T-helper 2 cell (primary cell): ENCODE measurements at places on chromosomes 12 and 14.

- DNase-seq, result peak; percentile 16
Observed at GRCh38 chr12:64890873-64891468, 66.5 kb downstream of the TBC1D30 start.

- DNase-seq, result no peak
Observed at GRCh38 chr14:32453857-32454810, 125.0 kb downstream of the AKAP6 start.

GRCh38 chr12:24901576-24902461 lies 47.1 kb downstream of the BCAT1 start:
- no peak for DNase-seq

- no peak for DNase-seq
Observed at GRCh38 chr14:77458249-77458950, 507 bp downstream of the AHSA1 start.

- DNase-seq, result no peak
Observed at GRCh38 chr14:62409169-62409568, 636.1 kb downstream of the KCNH5 start.

DNA sequence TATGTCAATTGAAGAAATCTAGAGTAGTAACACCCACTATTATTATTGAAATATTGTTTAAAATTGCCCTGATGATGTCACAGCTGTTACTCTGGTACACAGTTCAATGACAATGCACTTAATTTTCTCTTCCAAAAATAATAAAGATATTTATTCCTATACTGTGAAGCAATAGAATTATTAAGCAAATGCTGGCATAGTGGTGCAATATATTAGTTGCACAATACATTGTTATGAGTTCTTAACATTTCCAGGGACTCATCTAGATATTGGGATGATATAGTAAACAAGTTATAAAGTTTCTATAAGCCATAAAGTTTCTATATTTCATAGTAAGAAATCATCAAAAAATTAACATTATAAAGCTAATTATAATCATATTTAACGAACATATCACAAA lies 897.8 kb downstream of the LRFN5 start:
- no peak for DNase-seq

- DNase-seq, result peak; percentile 14
Observed at GRCh38 chr12:126772171-126772864, 1494.7 kb upstream of the TMEM132C start.

- DNase-seq, result no peak
Observed at GRCh38 chr14:88504602-88505001, 50.2 kb downstream of the PTPN21 start.

DNA sequence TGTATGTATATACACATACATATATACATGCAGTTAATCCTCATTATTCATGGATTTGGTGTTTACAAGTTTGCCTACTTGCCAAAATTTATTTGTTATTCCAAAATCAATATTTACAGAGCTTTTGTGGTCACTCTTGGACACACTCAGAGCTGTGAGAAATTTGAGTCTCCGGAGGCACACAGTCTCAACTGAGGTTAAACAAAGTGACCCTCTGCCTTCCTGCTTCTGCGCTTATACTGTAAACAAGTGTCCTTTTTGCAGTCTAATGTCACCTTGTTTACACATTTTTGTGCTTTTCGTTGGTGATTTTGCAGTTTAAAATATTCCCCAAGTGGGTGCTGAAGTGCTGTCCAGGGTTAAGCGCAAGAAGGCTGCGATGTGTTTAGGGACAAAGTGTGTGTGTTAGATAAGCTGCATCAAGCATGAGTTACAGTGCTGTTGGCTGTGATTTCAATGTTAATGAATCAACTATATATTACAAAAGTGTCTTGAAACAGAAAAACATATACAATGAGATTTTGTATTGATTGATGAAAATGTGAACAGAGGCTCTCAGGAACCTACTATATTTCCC lies 13.1 kb upstream of the LTA4H start:
- no peak for DNase-seq

DNA sequence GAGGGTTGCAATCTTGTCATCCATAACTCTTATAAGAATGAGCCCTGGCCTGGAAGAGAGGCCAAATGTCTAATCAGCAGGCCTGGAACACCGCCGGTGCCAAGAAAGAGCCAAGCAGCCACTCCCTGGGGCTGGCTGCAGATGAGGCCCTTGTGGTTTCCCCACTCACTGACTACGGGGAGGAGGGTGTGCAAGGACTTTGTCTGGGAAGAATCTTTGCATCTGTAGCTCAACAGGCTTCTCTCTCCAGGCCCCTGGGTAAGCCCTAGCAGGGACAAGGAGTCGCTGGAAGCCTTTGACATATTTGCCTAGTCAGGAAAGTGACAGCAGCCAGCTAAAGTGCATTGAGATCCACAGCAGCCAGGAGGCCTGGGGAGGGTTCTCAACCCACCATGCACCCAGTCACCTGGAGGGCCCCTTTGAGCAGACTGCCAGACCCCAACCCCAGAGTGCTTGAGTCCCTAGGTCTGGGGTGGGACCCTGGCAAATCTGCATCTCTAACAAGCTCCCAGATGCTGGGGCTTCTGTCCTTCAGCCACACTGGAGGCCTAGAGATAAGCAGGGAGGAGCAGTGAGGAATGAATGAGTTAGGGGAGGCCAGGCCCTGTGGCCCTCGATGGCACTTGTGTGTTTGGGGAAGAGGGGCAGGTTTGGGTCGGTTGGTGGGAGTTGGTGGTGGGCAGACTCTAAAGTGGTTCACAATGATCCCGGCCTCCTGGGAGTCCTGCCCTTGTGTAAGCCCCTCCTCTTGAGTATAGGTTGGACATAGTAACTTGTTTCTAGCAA lies 13.9 kb upstream of the LRTM2 start:
- no peak for DNase-seq

- no peak for DNase-seq
Observed at GRCh38 chr14:54450535-54450934, 9.4 kb upstream of the CNIH1 start.

DNA sequence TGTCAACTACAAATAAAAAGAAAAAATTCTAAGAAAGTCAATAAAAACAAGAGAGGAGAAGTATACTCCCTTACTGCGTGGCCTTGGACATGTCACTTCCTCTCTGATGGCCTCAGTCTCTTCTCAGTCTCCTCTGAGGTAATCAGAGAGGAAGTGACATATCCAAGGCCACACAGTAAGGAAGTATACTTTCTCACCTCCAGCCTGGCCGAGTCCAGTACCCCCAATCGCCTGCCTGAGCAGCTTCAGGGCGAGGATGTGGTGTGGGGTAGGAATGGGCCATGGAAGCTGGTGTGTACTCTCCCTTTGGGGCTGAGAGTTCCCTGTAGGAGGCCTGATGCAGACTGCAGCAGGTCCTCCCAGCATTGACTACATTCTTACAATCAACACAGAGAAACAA lies 15.8 kb downstream of the VDR start:
- no peak for DNase-seq

DNA sequence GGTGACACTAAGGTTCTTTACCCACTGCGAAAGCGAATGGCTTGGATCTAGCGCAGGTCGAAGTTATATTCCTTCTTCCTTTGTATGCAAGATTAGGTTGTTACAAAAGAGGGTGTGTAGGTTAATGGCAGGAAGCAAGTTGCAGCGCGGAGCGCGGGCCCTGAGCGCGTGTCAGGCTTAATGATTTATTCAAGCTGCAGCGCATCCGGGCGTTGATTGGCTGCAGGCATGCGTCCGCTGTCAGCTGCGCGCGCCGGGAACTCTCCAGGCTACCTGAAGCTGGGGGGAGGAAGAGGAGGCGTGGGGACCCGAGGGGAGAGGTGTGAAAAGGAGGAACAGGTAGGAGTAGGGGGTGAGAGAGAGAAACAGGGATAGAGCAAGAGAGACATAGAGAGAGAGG lies 7.4 kb downstream of the ASCL1 start:
- DNase-seq, result no peak

GRCh38 chr14:37045340-37046061 lies 126.9 kb downstream of the SLC25A21 start:
- DNase-seq, result no peak

DNA sequence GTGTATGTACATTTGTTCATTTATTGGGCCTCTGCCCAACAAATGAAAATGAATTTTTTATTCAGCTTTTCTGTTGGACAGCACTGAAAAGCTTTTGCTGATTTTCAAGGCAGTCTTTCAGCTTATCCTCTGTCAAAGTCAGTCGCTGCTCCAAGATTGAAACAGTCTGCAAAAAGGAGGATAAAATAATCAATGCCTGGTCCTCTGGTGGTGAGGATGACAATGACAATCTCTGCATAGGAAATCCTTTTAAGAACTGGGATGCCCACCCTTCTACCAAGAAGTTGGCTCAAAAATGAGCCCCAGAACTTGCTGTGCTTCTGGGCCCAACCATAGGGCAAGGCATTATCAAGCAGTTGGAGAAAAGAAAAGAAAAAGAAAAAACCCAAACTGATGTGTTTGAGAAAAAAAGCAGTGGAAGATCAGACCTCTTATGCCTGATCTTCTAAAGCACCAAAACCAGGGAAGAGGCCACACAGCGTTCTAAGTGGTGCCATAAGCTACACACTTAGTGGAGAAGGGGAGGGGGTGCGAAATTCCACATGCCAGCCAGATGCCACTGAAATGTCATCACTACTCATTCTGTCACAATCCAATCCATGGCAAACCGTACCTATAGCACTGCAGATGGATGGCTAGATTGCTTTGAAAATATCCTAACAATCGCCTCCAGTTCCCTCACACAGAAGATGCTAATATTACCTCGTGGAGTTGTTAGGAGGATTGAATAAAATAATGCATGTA lies 69.0 kb upstream of the DUSP6 start:
- no peak for DNase-seq
